Renal pelvis (tissue), 12 donors: ENCODE measurements at places on chromosomes 2 and 18. TPM values are rescaled to one million over a fixed set of nuclear protein-coding genes. Genes with fewer than 3 reads are reported as not detected.
A peak's percentile ranks its signal among the peaks of the same experiment; 100 is the strongest.

- no peak for DNase-seq
These were observed 128.7 kb upstream of the CD302 start for GRCh38 chr2:159926695-159927094.

GRCh38 chr2:117555965-117556364 is 258.5 kb upstream of the DDX18 start:
- DNase-seq = peak; percentile 4

DNA sequence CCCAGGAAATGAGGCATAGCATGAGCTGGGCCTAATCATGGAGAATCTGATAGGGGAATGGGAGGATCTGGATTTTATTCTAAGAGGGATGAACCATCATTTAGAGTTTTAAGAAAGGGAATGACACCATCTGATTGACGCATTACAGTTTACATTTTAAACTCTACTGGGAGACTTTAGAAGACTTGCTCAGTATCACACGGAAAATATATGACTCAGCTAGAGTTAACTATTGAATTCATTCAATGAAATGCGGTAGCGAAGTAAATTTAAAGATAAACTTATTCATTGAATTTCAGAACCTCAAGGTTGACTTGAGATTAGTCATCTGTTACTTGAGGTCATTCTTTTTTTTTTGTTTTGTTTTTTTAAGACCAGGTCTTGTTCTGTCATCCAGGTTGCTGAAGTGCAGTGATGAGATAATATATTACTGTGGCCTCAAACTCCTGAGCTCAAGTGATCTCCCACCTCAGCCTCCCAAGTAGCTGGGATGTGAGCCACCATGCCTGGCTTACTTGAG is 25.0 kb downstream of the MC4R start:
- no peak for DNase-seq

- DNase-seq = no peak
These were observed 6.1 kb upstream of the CASP8 start for GRCh38 chr2:201254081-201254730.

COL4A4 gene
- 40.6 TPM for polyA plus RNA-seq

GRCh38 chr2:48377646-48378045 is 152.3 kb upstream of the STON1 start:
- DNase-seq = no peak
